ENCODE measurements at places on chromosomes 6 and 20.

GRCh38 chr20:51404297-51405060, 138.0 kb downstream of the NFATC2 start:
- DNase-seq, result peak; percentile 76

- no peak for DNase-seq
Observed at GRCh38 chr6:159879856-159880255, 10.9 kb upstream of the MAS1 start.

- DNase-seq, result no peak
Observed at GRCh38 chr6:17393892-17394631, 667 bp downstream of the CAP2 start.

- no peak for DNase-seq
Observed at GRCh38 chr20:5807431-5807830, 57.2 kb downstream of the SHLD1 start.

DNA sequence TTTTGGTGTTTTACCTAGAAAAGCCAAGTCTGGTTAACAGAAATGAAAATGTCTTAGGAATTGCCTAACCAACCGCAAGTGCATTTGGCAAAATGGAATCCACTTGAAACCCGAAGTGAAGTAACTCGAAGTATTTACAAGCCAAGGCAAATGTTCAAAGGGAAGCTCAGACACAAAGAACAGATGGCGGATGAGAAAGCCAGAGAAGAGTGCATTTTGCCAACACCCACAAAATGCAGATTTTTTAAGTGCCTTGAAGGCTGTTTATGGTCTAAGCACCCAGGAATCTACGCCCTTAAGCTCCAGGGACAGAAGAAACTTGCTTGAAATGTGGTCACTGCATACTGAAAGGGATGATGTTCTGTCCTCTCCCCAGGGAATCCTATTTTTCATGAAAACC, 70.0 kb upstream of the TBXT start:
- no peak for DNase-seq

GRCh38 chr6:144064402-144065212, 30.8 kb downstream of the SF3B5 start:
- DNase-seq, result peak; percentile 54

GRCh38 chr6:84652356-84653026, 111.9 kb downstream of the TBX18 start:
- DNase-seq, result no peak

DNA sequence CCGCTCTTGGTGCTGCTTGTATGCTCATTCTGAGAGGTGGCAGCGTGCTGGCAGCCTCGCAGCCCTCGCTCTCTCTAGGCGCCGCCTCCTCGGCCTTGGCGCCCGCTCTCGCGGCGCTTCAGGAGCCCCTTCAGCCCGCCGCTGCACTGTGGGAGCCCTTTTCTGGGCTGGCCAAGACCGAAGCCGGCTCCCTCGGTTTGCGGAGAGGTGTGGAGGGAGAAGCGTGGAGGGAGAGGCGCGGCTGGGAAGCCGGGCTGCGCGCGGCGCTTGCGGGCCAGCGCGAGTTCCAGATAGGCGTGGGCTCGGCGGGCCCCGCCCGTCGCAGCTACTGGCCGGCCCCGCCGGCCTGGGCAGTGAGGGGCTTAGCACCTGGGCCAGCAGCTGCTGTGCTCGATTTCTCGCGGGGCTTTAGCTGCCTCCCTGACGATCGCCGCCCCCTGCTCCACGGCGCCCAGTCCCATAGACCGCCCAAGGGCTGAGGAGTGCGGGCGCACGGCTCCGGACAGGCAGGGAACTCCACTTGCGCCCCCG, 19.5 kb upstream of the FAM8A1 start:
- no peak for DNase-seq

DNA sequence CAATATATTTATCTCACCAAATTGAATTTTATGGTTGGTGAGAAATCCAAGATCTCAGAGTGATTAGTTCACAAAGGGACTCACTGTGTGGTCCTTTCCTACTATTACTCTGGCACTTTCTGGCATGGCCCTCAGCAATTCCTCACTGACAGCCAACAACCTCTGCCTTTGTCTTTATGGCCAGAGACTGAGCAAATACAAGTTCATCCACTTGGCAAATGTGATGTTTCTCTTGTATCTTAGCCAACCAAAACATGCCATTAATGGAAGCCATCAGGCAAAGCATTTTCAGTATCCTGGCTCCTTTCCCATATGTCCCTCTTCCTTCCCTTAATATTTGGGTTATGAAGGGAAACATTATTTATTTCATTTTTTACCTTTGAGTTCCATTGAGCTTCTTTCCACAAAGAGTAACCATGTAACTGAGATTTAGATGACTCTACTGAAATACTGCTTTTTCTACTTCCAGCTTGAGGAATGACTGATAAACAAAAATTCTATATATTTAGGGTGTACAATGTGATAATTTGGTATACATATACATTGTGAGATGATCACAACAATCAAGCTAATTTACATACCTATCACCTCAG, 30.8 kb upstream of the SMLR1 start:
- DNase-seq, result no peak

DNA sequence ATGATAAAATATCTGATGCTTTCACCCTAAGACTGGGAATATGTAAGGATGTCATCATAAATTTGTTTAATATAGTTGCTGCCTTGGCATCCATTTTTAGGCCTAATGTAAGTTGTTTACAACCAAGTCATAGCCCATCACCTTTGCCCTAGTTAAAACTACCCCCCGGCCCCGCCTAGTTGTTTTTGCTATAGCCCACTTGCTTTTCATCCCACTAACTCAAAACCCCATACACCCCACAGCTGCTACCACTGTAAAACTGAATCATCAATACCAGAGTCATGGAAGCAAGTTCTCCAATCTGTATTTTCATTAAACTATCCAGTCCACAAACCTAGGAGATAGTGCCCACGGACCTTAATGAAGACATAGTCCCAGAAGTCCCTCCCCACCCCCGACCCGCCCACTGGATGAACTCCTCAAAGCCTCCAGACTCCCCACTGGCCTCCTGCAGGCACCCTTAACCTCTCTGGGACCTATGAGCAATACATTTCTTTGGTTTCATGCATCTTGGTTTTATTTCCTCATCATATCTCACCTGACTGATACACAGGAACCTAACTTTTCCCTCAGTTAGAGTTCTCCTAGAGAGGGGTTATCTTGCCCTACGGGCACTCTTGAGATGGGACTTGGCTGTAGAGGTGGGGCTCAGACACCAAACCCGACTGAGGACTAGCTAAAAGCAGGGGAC, 12.5 kb upstream of the ZDHHC14 start:
- DNase-seq, result no peak

GRCh38 chr6:49332781-49333180, 130.3 kb downstream of the MMUT start:
- DNase-seq, result no peak

DNA sequence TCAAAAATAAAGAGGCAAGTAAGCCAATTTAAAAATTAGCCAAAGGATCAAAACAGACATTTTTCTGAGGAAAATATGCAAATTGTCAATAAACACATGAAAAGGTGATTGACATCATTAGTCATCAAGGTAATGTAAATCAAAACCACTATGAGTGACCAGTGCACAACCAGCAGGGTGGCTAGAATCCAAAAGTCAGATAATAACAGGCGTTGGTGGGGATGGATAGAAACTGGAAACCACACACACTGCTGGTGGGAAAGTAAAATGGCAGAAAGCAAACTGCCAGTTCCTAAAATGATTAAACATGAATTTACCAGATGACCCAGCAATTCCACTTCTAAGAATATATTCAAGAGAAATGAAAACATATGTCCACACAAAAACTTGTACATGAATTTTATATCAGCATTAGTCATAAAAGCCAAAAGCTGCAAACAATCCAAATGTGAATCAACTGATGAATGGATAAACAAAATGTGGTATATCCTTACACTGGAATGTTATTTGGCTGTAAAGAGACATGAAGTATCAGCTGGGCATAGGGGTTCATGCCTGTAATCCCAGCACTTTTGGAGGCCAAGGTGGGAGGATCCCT, 74.8 kb upstream of the MBOAT1 start:
- DNase-seq, result no peak

DNA sequence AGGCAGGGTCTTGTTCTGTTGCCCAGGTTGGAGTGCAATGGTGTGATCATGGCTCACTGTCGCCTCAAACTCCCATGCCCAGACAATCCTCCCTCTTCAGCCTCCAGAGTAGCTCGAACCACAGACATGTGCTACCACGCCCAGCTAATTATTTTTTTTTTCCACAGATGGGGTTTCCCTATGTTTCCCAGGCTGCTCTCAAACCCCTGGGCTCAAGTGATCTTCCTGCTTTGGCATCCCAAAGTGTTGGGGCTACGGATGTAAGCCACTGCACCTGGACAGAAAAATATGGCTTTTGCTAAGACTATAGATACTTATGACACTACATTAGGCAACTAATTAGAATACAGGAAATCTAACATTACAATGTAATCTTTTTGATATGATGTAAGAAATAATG, 17.9 kb downstream of the RNF24 start:
- no peak for DNase-seq

DNA sequence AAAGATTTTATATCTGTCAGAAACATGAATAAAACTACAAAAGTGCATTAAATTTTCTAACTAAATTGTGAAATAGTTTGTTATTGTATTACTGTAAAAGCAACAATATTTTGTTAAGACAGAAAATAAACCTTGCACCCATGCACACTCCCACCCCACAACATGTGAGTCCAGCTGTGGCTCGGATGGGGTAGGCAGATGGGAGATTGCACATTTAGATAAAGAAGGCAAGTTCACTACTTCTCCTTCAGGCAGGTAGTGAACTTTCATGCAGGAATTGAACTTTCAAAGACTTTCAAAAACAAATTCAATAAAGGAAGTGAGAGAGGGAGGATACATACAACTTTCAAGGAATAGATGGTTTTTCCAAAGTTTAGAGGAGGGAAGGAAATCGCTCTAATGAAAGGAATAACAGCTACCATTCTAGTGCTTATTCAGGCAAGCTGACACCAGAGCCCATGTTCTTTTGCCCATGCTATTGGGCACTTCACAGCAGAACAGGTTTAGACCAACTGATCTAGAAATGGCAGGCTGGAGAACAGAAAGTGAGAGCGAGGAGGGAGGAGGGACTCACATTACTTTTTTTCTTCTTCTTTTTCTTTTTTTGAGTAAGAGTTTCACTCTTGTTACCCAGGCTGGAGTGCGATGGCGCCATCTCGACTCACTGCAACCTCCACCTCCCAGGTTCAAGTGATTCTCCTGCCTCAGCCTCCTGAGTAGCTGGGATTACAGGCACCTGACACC, 28.5 kb downstream of the SF3B5 start:
- no peak for DNase-seq

- DNase-seq, result no peak
Observed at GRCh38 chr6:105211831-105212230, 32.0 kb upstream of the POPDC3 start.

GRCh38 chr6:68650142-68650541, 15.1 kb downstream of the ADGRB3 start:
- no peak for DNase-seq

DNA sequence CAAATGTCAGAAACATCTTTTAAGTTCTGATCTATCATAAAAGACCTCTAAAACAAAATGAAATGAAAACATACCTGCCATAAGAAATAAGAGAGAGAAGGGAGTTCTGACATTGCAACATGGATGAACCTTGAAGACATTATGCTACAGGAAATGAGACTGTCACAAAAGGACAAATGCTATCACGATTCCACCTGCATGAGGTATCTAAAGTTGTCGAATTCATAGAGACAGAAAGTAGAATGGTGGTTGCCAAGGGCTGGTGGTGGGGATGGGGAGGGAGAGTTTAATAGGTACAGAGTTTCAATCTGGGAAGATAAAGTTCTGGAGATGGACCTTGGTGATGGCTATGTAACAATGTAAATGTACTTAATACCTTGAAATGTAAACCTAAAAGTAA, 3.3 kb downstream of the EZR start:
- DNase-seq, result no peak

DNA sequence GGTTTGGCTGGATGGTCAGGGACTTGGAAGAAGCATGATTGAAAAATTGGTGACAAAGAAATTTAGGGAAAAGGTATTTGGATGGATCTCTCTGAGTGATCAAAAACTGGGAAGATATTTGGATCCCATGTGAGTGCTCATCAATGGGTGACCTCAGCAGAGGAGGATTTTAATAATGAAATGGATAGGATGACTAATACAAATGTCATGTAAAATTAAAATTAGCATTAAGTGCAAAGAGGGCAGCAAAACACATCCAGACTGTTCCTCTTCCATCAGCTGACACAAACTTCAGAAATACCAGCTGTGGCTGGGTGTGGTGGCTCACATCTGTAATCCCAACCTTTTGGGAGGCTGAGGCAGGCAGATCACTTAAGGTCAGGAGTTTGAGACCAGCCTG, 151.7 kb downstream of the THBS2 start:
- DNase-seq, result no peak

DNA sequence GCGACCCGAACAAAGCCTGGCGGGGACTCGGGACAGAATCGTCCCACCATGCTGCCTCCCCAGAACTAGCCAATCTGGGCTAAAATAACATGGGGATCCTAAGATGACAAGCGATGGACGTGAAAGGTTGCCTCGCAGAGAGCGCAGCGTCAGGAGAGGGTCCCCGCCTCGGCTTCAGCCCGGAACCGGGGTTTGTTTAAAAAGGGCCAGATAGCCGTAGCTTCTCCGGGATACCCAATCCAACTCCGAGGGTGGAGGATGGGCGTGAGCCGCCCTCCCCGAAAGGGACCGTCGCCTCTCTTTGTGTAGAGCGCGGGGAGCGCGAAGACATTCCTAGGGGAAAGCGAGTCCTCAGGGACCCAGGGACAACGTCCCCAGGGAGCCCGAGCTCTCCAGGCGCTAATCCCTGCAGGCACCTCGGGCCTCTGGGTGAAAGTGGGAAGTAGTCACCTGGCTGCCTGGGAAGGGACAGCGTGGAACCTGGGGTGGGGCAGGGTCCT, 643 bp downstream of the CD24 start:
- no peak for DNase-seq

DNA sequence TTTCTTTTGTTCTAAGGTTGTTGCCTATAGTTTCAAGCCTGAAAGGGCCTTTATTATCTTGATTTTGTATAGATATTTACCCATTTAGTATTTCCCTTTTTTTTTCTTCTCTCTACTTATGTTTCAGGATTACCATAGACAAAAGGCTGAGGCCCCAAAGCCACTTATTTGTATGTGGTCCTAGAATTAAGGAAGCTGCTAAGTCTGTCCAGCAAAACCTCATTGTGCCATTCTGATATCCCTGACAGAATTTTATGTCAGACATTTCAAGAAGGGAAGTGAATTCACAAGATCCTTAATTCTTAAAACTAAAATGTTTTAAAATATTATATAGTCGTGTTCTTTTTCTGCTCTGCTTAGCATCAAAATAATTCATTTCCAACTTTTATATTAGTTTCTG, 6.9 kb downstream of the HAO1 start:
- DNase-seq, result no peak

GRCh38 chr6:21438237-21438985, 155.1 kb upstream of the SOX4 start:
- peak; percentile 38 for DNase-seq

- DNase-seq, result no peak
Observed at GRCh38 chr20:12019715-12020114, 102.0 kb downstream of the BTBD3 start.

GRCh38 chr20:19737025-19737424, 21.0 kb upstream of the RIN2 start:
- no peak for DNase-seq
